ENCODE measurements at places on chromosomes 3 and 15.
A peak's percentile ranks its signal among the peaks of the same experiment; 100 is the strongest.

GRCh38 chr3:133271042-133271441 lies 128.8 kb upstream of the BFSP2 start:
- DNase-seq = no peak

- DNase-seq = no peak
These were observed 32.1 kb upstream of the EBLN2 start for GRCh38 chr3:73029321-73029796.

- peak; percentile 33 for DNase-seq
These were observed 303.1 kb downstream of the RPLP1 start for GRCh38 chr15:69755551-69756310.

DNA sequence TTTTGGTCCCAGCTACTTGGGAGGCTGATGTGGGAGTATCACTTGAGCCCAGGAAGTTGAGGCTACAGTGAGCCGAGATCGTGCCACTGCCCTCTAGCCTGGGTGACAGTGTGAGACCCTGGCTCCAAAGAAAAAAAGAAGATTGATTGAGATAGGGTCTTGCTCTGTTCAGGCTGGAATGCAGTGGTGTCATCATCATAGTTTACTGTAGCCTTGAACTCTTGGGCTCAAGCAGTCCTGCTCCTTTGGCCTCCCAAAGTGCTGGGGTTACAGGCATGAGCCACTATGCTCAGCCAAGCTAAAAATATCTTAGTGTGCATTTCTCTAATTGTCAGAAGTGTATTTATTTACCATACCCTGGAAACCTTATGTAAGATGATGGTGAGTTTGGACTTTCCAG lies 43.9 kb downstream of the IGF1R start:
- DNase-seq = no peak

DNA sequence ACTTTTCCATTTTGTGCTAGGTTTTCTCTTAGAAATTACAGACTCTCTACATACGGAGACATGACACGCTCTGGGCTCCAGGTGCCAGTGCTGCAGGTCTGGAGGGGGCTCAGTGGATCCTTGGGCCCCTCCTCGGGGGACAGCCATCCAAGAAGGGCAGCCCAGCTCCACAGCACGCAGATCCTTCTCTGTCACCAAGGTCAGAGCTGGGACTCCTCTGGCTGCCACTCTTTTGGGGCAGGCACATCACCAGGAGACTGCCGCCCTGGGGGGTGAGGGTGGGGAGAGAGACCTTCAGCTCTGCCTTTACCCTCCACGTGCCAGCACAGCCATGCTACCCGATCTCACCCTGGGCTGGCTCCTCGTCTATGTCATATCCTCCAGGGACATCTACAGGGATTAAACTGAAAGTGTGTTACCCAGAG lies 65.6 kb downstream of the ATP10A start:
- DNase-seq = no peak

DNA sequence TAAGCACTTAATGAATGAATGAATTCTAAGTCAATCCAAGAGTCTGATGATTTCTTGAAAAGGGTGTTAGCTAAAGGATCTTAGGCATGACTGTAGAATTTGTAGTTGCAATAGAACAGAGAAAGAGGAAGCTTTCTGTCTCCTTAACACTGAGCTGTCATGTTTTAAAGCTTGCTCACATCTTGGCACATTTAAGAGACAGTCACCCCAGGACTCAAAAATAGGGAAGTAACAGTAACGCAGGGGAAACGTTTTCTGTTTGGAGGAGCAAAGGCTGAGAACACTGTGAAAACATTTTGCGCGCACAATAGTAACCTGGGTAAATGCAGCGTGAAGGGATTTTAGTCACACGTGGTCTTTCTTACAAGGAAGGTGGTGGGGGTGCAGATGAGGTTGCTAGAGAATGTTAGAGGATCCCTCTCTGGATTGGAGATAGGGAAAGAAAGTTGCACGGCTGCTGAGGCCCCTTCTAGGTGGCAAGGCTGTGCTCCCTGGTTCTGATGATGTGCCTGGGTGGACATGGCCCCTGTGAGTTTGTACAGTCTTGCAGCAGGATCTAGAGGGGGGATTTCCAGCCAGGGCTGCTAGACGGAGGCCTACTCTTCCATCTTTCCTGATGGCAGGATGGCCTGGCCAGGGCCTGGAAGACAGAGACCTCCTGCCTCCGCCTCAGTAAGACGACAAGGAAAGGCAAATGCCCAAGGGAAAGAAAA lies 12.0 kb downstream of the STARD5 start:
- DNase-seq = no peak

- no peak for DNase-seq
These were observed 21.4 kb upstream of the OR4F6 start for GRCh38 chr15:101781928-101782327.

DNA sequence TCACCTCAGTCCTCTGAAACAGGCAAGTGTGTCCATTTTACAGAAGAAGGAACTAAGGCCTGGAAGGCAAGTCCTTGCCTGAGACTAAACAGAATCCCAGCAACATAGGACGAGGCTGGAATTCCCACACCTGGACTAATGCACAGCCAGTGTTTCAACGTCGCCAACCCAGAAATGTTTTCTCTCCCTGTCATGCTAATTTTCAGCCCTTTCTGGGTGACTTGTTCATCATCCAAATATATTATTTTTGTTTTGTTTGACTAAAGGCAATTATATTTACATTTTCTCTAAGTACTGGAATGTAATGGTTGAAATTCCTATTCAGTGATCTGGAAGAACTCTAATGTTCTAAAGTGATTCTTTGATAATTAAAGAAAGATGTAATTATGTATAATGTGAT lies 51.8 kb downstream of the BTD start:
- DNase-seq = no peak

DNA sequence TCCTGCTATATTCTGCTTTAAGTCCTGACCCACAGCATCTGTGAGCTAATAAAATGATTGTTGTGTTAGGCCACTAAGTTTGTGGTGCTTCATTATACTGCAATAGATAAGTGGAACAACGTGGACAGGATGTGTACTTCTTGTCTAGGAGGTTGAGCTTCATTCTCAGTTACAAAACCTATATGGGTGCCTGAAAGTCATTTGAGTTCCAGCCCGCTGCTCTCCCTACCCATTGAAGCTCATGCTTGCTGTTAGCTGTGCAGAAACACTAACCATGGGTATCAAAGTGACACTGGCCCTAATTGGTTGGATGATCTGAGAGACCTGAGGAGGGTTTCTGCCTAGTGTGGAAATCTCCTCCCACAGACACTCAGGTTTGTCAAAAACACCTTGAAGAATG lies 357.2 kb downstream of the PDCD6IP start:
- no peak for DNase-seq

GRCh38 chr3:9955611-9956352 lies 3.6 kb upstream of the PRRT3 start:
- no peak for DNase-seq

GRCh38 chr15:80891006-80891405 lies 98.6 kb downstream of the MESD start:
- DNase-seq = no peak

- DNase-seq = no peak
These were observed 22.7 kb upstream of the STARD5 start for GRCh38 chr15:81346611-81347010.

DNA sequence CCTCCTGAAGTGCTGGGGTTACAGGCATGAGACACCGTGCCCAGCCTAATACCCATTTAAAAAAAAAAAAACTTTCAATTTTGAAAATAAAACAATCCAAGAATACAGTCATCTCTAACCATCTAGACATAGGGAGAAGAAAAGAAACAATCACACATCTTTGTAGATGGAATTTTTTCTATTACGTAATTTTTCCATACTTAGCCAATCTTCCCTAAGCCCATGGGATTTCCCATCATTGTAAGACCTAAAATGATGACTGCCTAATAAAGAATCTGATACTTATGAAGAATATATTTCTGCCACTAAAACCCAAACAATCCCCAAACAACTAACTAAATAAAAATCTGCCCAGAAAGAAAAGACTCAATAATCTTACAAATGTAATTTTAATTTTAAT lies 88.7 kb downstream of the CBLB start:
- no peak for DNase-seq

DNA sequence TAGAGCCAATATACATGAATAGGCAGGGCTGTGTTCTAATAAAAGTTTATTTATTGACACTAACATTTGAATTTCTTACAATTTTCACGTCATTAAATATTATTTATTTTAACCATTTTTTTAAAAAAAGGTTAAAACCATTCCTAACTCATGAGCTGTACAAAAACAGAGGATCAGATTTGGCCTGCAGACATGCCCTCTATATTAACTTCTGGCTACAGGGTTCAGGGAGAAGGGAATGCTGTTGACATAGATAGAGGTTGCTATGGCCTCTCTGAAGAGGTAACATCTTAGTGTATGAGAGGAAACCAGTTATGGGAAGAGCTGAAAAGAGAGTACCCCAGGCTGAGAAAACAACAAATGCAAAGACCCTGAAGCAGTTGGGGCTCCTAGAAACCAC lies 19.1 kb upstream of the RAP2B start:
- no peak for DNase-seq

- DNase-seq = no peak
These were observed 61.6 kb downstream of the TMEM44 start for GRCh38 chr3:194571491-194572142.

DNA sequence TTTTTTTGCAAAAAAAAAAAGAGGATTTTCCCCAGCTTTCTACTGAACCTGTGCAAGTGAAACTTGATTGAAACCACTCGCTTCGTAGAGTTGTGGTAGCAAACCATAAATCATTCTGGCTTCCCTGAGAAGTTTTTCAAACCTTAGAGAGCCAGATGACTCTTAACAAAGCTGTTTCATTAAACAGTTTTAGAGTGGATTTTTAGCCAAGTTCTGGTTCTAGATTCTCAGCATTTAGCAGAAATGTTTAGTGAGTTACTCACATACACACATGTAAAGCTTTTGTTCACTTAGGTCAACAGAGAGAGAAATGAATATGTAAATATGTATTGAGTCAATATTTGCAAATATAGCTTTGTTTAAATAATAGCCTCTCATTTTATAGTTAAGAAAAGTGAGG lies 18.1 kb upstream of the CCR9 start:
- DNase-seq = no peak

DNA sequence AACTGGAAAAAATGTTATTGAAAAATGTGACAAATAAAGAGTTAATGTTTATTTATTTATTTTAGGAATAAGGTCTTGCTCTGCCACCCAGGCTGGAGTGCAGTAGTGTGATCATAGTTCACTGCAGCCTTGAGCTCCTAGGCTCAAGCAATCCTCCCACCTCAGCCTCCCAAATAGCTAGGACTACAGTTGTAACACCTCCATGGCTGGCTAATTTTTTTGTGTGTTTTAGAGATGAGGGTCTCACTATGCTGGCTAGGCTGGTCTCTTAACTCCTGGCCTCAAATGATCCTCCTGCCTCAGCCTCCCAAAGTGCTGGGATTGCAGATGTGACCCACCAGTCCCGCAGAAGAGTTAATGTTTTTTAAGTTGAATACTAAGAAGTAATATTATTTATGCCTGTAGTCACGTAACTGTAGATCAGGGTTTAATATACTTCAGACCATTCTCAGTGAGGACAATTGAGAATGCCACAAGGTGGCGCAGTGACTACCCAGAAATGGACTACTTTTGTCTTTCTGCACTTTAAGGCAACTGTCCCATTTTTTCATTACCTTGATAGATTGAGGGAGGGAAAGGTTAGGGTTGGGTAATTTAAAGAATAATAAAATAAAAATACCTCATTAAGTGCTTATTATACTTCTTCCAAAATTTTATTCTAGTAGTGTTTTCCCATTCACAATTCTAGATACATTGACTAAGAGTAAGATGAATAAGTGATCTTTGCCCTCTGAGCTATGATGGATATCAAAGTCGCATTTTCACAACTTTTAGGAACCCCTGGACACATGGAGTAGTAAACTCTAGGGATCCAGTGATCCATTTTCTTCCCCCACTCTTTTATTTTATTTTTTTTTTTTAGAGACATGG lies 6.0 kb downstream of the MUC13 start:
- peak; percentile 36 for DNase-seq

- DNase-seq = no peak
These were observed 47.9 kb downstream of the OPA1 start for GRCh38 chr3:193640728-193641439.

DNA sequence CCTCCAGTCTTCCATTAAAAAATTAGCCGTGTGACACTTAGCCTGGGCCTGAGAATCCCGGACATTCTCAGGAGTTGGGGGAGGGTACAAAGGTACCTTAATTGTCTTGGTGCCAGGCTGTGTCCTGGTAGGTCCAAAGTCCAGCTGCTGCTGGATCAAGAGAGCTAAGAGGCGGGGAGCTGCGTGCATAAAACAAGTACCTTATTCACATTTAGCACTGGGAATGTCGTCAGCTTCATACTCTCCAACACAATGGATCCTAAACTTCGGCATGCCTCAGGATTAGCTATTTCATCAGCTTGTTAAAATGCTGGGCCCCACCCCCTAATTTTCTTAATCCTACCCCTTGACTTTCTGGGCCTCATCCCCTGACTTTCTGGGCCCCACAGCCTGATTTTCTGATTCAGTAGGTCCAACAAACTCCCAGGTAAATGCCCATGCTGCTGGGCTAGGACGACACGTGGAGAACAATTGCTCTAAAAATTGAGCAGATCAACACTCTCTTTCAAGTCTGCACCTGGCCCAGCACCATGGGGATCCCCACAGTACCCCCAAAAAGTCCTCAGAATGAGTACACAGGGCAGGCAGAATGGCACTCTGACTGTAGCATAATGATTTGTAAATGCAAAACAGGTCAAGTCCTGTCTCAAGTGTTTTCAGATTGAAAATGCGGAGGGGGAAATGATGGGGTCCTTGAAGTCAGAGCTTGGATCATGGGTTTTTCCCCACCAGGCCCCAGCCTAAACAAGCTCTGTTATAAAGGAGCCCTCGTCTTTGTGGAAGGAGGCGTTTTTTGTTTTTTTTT lies 5.6 kb upstream of the AEN start:
- no peak for DNase-seq

- DNase-seq = no peak
These were observed 21.7 kb upstream of the FMN1 start for GRCh38 chr15:33215941-33216872.

DNA sequence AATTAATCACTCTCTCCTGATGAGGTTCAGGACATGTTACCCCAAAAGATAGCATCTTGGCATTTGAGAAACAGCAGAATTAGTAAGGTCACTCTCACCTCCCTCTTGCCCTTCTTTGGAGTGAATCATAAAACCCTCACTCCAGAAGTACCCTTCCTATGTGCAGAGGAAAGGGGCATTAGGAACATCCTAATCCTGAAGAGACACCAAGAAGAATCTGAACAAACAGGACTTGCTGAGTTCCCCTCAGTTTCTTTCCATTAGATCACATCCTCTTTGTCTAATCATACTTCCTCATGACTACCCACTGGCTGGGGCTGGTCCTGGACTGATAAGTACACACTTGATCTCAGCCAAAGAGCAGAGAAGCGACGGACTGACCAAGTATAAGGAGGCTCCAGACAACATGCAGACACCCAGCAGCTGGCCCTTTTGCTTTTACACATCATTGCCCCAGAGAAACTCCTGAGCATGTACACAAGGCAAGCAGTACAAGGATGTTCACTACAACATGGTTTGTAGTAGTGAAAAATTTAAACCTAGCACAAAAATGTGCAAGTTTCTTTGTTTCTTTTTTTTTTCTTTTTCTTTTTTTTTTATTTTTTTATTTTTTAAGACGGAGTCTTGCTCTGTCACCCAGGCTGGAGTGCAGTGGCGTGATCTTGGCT lies 15.0 kb upstream of the TM6SF1 start:
- no peak for DNase-seq
